ENCODE measurements at places on chromosomes 12 and 14. TPM values are rescaled to one million over a fixed set of nuclear protein-coding genes. Genes with fewer than 3 reads are reported as not detected.
A peak's percentile ranks its signal among the peaks of the same experiment; 100 is the strongest.

GRCh38 chr14:101881426-101881825, 82.9 kb upstream of the DYNC1H1 start:
- H3K36me3 ChIP-seq: peaks cover 12% of the 10 kb centered on the region
- no peaks in the 10 kb centered on the region for H3K4me1 ChIP-seq
- no peaks in the 10 kb centered on the region for H3K27me3 ChIP-seq

DNA sequence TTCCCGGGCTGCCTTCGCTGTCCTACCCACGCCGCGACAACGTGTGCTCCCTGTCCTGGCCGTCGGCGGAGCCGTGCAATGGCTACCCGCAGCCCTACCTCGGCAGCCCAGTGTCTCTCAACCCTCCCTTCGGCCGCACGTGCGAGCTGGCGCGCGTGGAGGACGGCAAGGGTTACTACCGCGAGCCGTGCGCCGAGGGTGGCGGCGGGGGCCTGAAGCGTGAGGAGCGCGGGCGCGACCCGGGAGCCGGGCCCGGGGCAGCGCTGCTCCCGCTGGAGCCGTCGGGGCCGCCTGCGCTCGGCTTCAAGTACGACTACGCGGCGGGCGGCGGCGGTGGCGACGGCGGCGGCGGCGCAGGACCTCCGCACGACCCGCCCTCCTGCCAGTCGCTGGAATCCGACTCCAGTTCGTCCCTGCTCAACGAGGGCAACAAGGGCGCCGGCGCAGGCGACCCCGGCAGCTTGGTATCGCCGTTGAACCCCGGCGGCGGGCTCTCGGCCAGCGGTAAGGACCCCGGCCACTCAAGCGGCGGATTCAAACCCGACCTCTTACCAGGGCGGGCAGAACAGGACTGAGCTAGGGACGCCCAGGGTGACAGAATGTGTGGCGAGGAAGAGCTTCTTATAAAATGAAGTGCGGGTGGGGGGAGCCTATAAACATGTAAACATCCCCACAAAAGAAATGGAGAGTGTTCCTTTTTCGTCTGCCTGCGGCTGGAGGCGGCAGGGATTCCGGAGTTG, 503 bp downstream of the HOXC12 start:
- no peak overlapping the region for H3K4me3 ChIP-seq
- peaks cover 100% of the 10 kb centered on the region for H3K27me3 ChIP-seq
- H3K36me3 ChIP-seq: no peaks in the 10 kb centered on the region
- no peak overlapping the region for H3K27ac ChIP-seq
- no peaks in the 10 kb centered on the region for H3K4me1 ChIP-seq

GRCh38 chr12:127928615-127929571, 338.1 kb upstream of the TMEM132C start:
- H3K4me3 ChIP-seq: no peak overlapping the region
- DNase-seq: no peak
- H3K27me3 ChIP-seq: no peaks in the 10 kb centered on the region
- no peak overlapping the region for H3K27ac ChIP-seq

GRCh38 chr12:27711317-27711682, 668 bp downstream of the MRPS35 start:
- peaks cover 10% of the 10 kb centered on the region for H3K36me3 ChIP-seq
- peak overlapping the region; percentile 89 for H3K27ac ChIP-seq
- no peaks in the 10 kb centered on the region for H3K4me1 ChIP-seq
- DNase-seq: no peak

- no peak overlapping the region for H3K4me3 ChIP-seq
- no peaks in the 10 kb centered on the region for H3K27me3 ChIP-seq
- no peak overlapping the region for H3K27ac ChIP-seq
- no peaks in the 10 kb centered on the region for H3K36me3 ChIP-seq
These were observed 24.0 kb upstream of the MDM1 start for GRCh38 chr12:68356060-68356695.

DNA sequence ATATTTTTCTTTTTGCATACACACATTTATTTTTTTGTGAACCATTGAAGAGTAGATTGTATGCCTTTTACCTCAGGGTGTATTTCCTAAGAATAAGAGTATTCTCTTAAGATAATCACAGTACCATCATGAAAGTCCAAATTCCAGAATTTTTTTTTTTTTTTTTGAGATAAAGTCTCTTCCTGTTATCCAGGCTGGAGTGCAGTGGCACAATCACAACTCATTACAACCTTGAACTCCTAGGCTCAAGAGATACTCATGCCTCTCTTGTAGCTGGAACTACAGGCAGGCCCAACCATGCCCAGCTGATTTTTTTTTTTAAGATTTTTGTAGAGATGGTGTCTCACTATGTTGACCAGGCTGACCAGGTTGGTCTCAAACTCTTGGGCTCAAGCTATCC, 10.9 kb downstream of the FRS2 start:
- H3K4me3 ChIP-seq: no peak overlapping the region
- no peaks in the 10 kb centered on the region for H3K36me3 ChIP-seq
- no peak for DNase-seq
- no peak overlapping the region for H3K27ac ChIP-seq
- peaks cover 40% of the 10 kb centered on the region for H3K4me1 ChIP-seq
- no peaks in the 10 kb centered on the region for H3K27me3 ChIP-seq

DNA sequence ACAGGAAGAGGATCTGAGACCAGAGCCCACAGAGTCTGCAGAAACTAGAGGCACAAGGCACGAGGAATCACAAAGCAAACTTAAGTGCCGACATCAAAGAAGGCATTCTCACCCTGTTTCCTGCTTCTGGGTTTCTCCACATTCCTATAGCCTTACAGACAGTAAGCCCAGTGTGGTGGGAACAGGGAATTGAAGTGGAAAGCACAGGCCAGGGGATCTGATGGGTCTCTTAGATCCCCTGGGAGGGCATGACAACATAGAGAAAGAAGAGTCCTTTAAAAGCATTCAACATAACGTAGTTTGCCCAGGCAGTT, 75.6 kb upstream of the FRMD6 start:
- H3K36me3 ChIP-seq: no peaks in the 10 kb centered on the region
- H3K4me3 ChIP-seq: no peak overlapping the region
- H3K27ac ChIP-seq: no peak overlapping the region
- H3K4me1 ChIP-seq: no peaks in the 10 kb centered on the region

DNA sequence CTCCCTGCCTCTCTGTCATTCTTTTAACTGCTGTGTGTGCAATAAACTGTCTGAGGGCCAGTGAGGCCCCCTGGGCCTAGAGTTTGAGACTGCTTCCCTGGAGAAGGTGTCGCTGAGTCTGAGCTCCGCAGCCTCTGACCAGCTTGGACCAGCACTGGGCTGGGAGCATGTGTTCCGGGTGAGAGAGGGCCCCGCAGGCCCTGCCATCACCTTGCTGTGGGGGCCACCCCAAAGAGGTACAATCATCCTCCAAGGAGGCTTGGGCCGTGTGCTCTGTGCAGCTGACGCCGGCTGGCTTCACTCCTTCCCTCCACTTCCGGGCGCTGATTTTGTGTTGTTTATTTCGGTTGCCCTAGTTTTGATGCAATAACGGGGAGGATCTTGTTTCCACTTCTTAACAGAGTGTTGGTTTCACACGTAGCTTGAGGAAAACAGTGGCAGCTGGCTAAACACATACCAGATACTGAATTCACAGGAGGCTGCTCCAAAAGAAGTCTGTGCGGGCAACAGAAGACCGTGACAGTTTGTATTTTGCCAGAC, 121.6 kb downstream of the TMEM132C start:
- H3K27me3 ChIP-seq: peaks cover 7% of the 10 kb centered on the region
- no peaks in the 10 kb centered on the region for H3K4me1 ChIP-seq
- H3K4me3 ChIP-seq: no peak overlapping the region
- no peak overlapping the region for H3K27ac ChIP-seq

DNA sequence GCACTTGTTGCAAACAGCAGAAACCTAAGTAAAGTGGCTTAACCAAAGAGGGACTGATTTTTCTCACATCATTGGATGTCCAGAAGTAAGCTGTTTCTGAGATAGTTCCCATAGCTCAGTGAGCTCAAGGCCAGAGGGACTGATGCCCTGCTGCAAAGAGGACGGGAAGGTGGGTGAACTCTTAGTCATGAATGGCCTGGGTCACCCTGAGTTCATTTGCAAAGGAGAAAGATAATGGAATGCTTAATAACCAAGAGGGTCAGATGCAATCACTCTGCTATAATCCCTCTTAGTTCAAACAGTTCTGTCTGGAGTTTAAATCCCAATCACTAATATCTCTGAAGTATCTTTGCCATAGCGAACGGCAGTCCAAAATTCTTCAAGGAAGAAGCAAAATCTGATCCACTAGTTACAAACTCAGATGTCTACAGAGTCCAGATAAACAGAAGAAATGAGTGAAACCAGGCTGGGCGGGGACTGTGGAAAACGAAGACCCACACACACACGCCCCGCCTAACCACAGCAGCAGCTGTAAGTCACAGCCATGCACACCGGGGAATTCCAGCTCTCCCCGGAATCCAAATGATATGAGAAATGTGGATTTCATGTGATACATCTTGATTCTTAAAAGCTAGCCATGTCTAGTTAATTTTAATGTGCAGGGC, 289.5 kb downstream of the TMEM132D start:
- H3K27ac ChIP-seq: no peak overlapping the region
- H3K36me3 ChIP-seq: no peaks in the 10 kb centered on the region
- no peaks in the 10 kb centered on the region for H3K27me3 ChIP-seq
- H3K4me3 ChIP-seq: no peak overlapping the region
- no peak for DNase-seq

KLRC4 gene
- not detected for total RNA-seq

RIMKLB gene
- 52.1 TPM for total RNA-seq

KERA gene
- total RNA-seq: not detected

PYGL gene
- total RNA-seq: 59.0 TPM

All from cardiac muscle cell (in vitro differentiated cells and primary cell).